ENCODE measurements at places on chromosomes 12 and 14. TPM values are rescaled to one million over a fixed set of nuclear protein-coding genes. Genes with fewer than 3 reads are reported as not detected.

The NANOG gene
- total RNA-seq, result not detected

The ENDOU gene
- total RNA-seq, result not detected

The NEDD1 gene
- 50.7 TPM for total RNA-seq

The ST8SIA1 gene
- not detected for total RNA-seq

The CD4 gene
- not detected for total RNA-seq

The SMOC1 gene
- total RNA-seq, result not detected

The GALNT8 gene
- total RNA-seq, result not detected

The TAS2R20 gene
- 2.4 TPM for total RNA-seq

The SLC4A8 gene
- total RNA-seq, result 1.6 TPM

The KRT2 gene
- not detected for total RNA-seq

The RD3L gene
- total RNA-seq, result not detected

The NEUROD4 gene
- not detected for total RNA-seq

The SCNN1A gene
- total RNA-seq, result not detected

The MAP3K9 gene
- under 0.01 TPM for total RNA-seq

The SLC10A1 gene
- total RNA-seq, result not detected

The NCKAP5L gene
- 10.7 TPM for total RNA-seq

The RNASE1 gene
- total RNA-seq, result 33.5 TPM

The LRRC9 gene
- not detected for total RNA-seq

The ZNF84 gene
- 17.2 TPM for total RNA-seq

The SNX6 gene
- 181 TPM for total RNA-seq

The SMCO2 gene
- total RNA-seq, result not detected

The TMTC1 gene
- total RNA-seq, result 2.6 TPM

The KRT82 gene
- total RNA-seq, result not detected

The MMP19 gene
- total RNA-seq, result 0.32 TPM

All from epithelial cell of umbilical artery (primary cell).